H1 (cell line): ENCODE measurements at places on chromosomes 5 and 9. TPM values are rescaled to one million over a fixed set of nuclear protein-coding genes. Genes with fewer than 3 reads are reported as not detected.

DNA sequence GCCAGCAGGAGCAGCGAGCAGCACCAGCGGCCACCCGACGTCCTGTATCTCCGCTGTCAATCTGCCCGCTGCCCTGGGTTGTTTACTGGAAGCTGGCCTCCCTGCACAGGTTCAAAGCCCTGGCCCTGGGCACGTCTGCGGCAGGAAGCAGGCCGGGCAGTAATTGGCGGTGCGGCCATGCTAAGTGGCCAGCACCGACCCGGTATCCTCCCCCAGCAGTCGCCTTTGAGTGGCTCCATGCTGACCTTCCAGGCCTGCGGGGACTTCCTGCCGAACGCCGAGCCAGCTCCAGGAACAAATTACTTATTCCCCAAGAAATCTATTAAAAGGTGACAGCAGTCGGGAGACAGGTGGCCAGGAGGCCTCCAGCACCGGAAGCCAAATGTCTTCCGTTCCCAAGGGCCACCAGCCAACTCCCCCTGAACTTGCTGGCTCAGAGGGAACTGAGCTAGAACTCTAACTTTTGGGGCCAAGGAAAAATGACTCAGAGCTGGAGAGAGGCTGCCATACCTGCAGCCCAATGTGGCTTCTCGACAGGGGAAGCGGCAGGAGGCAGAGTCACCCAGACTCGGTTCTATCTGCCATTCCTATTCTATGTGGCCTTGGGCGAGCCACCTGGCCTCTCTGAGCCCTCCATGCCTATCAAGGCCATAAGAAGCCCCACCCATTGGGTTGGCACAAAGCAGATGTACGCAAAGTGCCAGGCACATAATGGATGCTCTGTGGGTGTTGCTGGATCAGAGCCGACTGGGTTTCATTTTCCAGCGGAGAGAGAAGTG lies 13.7 kb upstream of the PSMB7 start:
- no peak for DNase-seq
- H3K4me3 ChIP-seq, result no peak overlapping the region
- H3K36me3 ChIP-seq, result no peaks in the 10 kb centered on the region
- H3K27ac ChIP-seq, result no peak overlapping the region

DNA sequence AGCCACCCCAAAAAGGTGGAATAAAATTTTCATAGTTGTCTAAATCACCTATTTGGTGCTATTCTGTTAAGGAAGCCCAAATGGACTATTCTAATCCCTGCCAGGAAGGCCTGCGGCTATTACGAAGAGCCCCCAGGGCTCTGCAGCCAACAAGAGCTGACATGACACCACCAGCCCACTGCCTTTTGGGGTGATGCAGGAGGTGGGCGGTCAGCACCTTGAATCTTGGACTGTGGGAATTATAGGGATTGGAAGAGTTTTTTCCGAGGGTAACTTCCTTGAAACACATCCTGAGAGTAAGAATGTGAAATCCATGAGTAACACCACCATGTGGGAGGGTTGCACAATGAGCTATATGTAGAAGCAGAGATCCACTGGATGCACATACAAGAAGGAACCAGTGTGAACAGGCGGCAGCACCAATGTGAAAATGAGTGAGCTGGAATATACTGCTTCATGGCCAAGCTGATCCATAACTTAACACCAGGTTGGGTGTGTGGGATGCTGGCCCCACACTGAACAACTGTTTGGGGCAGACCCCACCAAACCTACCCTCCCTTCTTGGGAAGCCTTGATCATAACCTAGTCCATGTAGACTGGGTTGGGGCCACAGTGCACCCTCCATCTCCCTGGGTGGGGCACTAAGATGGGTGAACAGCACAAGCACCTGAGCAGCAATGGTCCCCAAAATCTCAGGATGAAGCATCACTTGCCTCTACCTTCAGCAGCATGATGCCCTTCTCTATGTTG lies 239.0 kb downstream of the FSTL4 start:
- H3K36me3 ChIP-seq, result no peaks in the 10 kb centered on the region
- 0 out of 2 replicates have a peak, but pooled peaks cover 2% of the 10 kb centered on the region for H3K4me1 ChIP-seq
- no peak overlapping the region for H3K27ac ChIP-seq
- H3K4me3 ChIP-seq, result no peak overlapping the region
- H3K27me3 ChIP-seq, result no peaks in the 10 kb centered on the region

DNA sequence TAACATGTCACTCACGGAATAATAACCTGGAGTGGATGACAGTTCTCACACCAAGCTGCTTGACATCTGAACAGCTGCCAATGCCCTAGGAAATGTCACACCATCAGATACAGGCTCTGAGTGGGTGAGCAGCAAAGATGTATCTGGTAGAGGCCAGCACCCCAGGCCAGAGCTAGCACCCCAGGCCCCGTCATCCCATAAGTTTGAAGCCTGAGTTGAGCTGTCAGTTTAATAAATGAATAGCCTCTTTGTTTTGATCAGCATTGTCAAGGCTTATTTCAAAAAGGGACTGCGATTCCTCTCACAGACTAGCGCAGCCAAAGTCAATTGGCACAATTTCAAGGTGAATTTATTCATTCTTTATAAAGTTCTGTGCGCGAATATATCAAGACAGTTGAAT lies 1327.1 kb downstream of the MAT2B start:
- H3K27me3 ChIP-seq, result no peaks in the 10 kb centered on the region
- H3K4me1 ChIP-seq, result no peaks in the 10 kb centered on the region
- no peaks in the 10 kb centered on the region for H3K36me3 ChIP-seq
- no peak for DNase-seq
- H3K4me3 ChIP-seq, result no peak overlapping the region

- DNase-seq, result no peak
- no peaks in the 10 kb centered on the region for H3K36me3 ChIP-seq
- H3K4me1 ChIP-seq, result no peaks in the 10 kb centered on the region
- no peaks in the 10 kb centered on the region for H3K27me3 ChIP-seq
- no peak overlapping the region for H3K27ac ChIP-seq
- no peak overlapping the region for H3K4me3 ChIP-seq
These were observed 1772.6 kb downstream of the EFNA5 start for GRCh38 chr5:105898183-105898582.

DNA sequence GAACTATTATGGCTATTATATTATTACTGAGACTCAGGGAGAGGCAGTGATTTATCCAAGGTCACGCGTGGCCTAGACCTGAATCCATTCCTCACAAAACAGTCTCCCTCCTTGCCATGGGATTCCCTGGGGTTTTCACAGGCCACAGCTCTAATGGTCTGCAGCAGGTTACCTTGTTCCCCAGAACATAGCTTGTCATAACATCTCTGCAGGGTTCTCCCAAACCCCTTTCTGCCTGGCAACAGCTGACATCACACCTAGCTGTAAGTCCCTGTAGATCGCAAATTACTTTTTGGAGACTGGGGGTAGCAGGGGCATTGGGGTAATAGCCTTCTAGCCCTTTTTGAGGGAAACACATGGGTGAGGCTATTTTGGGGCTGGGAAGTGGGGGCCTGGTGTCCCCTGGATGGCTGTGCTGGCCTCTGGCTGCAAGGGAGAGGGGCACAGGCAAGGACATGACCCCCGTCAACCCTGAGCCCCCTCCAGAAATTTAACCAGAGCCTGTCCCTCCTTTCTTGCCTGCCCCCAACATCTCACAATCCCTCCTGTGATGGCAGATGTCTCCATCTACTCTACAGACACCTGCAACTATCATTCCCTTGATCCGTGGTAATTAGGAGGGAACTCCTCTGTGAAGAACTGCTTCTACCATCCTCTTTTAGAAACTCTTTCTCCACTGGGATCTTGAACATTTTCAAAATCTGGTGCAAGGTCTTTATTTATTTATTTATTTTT lies 1.3 kb downstream of the CD74 start:
- peaks cover 11% of the 10 kb centered on the region for H3K4me1 ChIP-seq
- no peaks in the 10 kb centered on the region for H3K36me3 ChIP-seq
- no peak overlapping the region for H3K27ac ChIP-seq
- no peak overlapping the region for H3K4me3 ChIP-seq
- H3K27me3 ChIP-seq, result no peaks in the 10 kb centered on the region

- H3K27me3 ChIP-seq, result no peaks in the 10 kb centered on the region
- no peak for DNase-seq
- peaks cover 8% of the 10 kb centered on the region; the same call in 1 of the 2 replicates for H3K4me1 ChIP-seq
- H3K4me3 ChIP-seq, result no peak overlapping the region
These were observed 76.9 kb downstream of the SFXN1 start for GRCh38 chr5:175555168-175555785.

- H3K4me1 ChIP-seq, result no peaks in the 10 kb centered on the region
- DNase-seq, result no peak
- H3K27me3 ChIP-seq, result no peaks in the 10 kb centered on the region
- H3K27ac ChIP-seq, result no peak overlapping the region
- no peaks in the 10 kb centered on the region for H3K36me3 ChIP-seq
These were observed 49.6 kb downstream of the CCDC180 start for GRCh38 chr9:97357056-97357455.

- H3K27me3 ChIP-seq, result no peaks in the 10 kb centered on the region
- no peak for DNase-seq
- no peaks in the 10 kb centered on the region for H3K36me3 ChIP-seq
These were observed 2385.2 kb upstream of the C9orf72 start for GRCh38 chr9:29958469-29958868.

DNA sequence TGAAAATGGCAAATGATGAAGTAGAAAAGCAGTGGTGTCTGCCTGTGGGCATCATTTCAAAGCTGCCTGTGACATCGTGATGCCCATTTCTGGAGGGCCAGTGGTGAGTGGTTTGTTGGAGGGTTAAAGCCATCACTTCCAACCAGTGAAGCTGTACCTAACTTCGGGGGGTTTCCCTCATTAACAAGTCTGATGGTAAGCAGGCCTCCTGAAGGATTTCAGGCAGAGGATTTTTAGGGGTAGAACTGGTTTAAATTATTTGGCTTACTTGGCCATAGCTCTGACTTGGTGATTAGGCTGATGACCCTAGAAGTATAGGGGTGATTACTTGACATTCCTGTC lies 10.7 kb downstream of the TNFAIP8 start:
- no peak overlapping the region for H3K4me3 ChIP-seq
- no peaks in the 10 kb centered on the region for H3K27me3 ChIP-seq
- DNase-seq, result no peak
- H3K4me1 ChIP-seq, result 0 out of 2 replicates have a peak, but pooled peaks cover 5% of the 10 kb centered on the region
- no peaks in the 10 kb centered on the region for H3K36me3 ChIP-seq

- peaks cover 4% of the 10 kb centered on the region; the same call in 1 of the 2 replicates for H3K36me3 ChIP-seq
- H3K27me3 ChIP-seq, result no peaks in the 10 kb centered on the region
- no peak overlapping the region for H3K27ac ChIP-seq
- H3K4me3 ChIP-seq, result no peak overlapping the region
- no peak for DNase-seq
- no peaks in the 10 kb centered on the region for H3K4me1 ChIP-seq
These were observed 14.3 kb downstream of the GPX3 start for GRCh38 chr5:151034422-151035379.

- no peaks in the 10 kb centered on the region for H3K36me3 ChIP-seq
- no peak overlapping the region for H3K4me3 ChIP-seq
- H3K4me1 ChIP-seq, result no peaks in the 10 kb centered on the region
- no peak overlapping the region for H3K27ac ChIP-seq
- H3K27me3 ChIP-seq, result no peaks in the 10 kb centered on the region
These were observed 1195.3 kb upstream of the SEMA6A start for GRCh38 chr5:117769877-117770276.

- no peaks in the 10 kb centered on the region for H3K36me3 ChIP-seq
- no peak overlapping the region for H3K4me3 ChIP-seq
- DNase-seq, result no peak
- no peak overlapping the region for H3K27ac ChIP-seq
- H3K27me3 ChIP-seq, result no peaks in the 10 kb centered on the region; the same call in 1 of the 2 replicates
These were observed 6.9 kb downstream of the ARHGAP26 start for GRCh38 chr5:142777099-142777498.

DNA sequence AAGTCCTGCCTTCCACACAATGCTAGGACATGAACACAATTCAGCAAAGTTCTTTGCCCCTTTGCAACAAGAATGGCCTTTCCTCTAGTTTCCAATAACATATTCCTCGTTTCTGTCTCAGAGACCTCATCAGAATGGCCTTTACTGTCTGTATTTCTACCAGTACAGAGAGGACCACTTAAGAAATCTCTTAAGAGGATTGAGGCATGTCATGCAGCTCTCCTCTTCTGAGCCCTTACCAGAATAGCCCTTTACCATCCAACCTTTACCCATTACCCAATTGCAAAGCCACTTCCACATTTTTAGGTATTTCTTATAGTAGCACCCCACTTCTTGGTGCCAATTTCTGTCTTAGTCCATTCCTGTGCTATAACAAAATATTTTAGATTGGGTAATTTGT lies 20.3 kb downstream of the TNPO1 start:
- H3K4me3 ChIP-seq, result no peak overlapping the region
- H3K36me3 ChIP-seq, result no peaks in the 10 kb centered on the region
- no peak overlapping the region for H3K27ac ChIP-seq
- no peak for DNase-seq
- no peaks in the 10 kb centered on the region for H3K4me1 ChIP-seq

DNA sequence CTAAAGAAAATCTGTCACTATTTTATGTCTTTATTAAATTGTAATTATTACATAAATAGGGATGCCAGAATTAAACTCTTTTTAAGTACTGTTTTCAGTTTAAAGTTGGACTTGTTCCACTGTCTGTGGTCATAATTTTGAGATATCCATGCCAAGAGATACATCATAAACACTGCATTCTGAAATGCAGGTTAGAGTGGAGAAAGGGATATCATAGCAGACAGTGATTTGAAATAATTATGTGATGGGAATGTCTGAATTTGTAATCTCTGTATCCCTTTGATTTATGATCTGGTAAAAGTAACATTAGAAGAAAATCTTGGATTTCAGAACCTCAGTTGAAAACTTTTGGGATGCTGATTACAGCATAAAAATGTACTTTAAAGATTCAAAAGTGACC lies 222.1 kb downstream of the GOLPH3 start:
- no peaks in the 10 kb centered on the region for H3K36me3 ChIP-seq
- DNase-seq, result no peak
- H3K4me1 ChIP-seq, result no peaks in the 10 kb centered on the region
- H3K4me3 ChIP-seq, result no peak overlapping the region

- no peaks in the 10 kb centered on the region for H3K36me3 ChIP-seq
- H3K27ac ChIP-seq, result no peak overlapping the region
- H3K27me3 ChIP-seq, result no peaks in the 10 kb centered on the region
- no peaks in the 10 kb centered on the region for H3K4me1 ChIP-seq
- no peak for DNase-seq
These were observed 60.0 kb downstream of the CSNK1G3 start for GRCh38 chr5:123571927-123572326.

Gene PLEKHG4B
- 31.1 and 35.1 TPM in 2 replicates for polyA plus RNA-seq

Gene CDKN2A
- 0.51 and 0.91 TPM in 2 replicates for polyA plus RNA-seq

Gene LRRTM2
- not detected in 2 replicates for polyA plus RNA-seq

Gene GTF2H2
- 6.8 and 12.4 TPM in 2 replicates for polyA plus RNA-seq

Gene MRPS30
- 61.9 and 101 TPM in 2 replicates for polyA plus RNA-seq

Gene TMEM174
- not detected in 2 replicates for polyA plus RNA-seq

Gene MUSK
- not detected in 2 replicates for polyA plus RNA-seq

Gene NUTM2G
- 0.27 and 0.42 TPM in 2 replicates for polyA plus RNA-seq

Gene ADAMTS6
- polyA plus RNA-seq, result 0.74 and 0.91 TPM in 2 replicates
